ENCODE measurements at places on chromosomes 3 and 15.
A peak's percentile ranks its signal among the peaks of the same experiment; 100 is the strongest.

DNA sequence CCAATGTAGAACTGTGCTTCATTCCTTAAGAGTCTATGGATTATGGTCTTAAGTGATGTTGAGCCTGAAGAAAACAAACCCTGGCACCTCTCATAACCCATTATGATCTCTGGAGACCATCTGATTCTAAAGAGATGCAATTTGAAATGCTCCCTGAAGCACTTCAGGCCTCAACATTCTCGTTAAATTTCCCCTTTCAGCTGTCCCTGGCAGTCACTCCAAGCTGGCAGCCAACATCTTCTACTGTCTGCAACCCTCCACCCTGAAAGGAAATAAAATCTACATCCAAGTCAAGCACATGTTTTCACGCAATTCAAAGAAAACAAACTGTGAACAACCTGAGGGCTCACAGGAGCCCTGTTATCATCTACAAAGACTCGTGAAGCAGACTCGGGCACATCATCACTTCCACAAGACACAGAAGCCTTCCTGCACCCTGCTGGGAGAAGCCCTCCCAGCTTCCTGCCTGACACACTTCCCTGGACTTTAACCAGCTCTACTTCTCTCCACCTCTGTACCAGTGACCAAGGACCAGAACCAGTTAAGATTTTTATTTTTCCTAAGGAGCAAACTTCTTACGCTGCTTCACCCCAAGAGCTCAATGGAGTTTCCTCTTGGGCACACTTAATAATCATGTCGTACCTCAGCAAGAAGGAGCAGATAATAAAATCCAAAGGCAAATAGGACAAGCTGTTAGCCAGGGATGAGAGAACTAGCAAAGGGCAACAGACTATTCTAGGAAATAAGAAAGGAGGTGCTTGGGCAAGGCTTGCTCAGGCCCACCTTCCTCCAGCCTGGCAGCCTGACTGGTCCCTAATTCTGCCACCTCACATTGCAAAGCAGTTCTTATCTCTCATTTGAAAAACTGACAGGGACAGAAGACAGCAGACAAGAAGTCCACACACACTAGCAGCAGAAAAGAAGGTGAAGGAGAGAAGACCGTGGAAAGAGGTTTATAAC lies 67.1 kb downstream of the MAGI1 start:
- DNase-seq, result no peak
- no peaks in the 10 kb centered on the region for H3K4me1 ChIP-seq
- H3K27me3 ChIP-seq, result no peaks in the 10 kb centered on the region
- no peak overlapping the region for H3K4me3 ChIP-seq

- H3K27ac ChIP-seq, result no peak overlapping the region
- H3K4me1 ChIP-seq, result no peaks in the 10 kb centered on the region
- no peak for DNase-seq
Observed at GRCh38 chr15:45863881-45864580, 229.2 kb downstream of the SQOR start.

- no peak for DNase-seq
- H3K4me3 ChIP-seq, result no peak overlapping the region
- no peaks in the 10 kb centered on the region for H3K4me1 ChIP-seq
- no peaks in the 10 kb centered on the region for H3K36me3 ChIP-seq
- no peaks in the 10 kb centered on the region for H3K27me3 ChIP-seq
- no peak overlapping the region for H3K27ac ChIP-seq
Observed at GRCh38 chr15:87047203-87047965, 967.7 kb downstream of the AGBL1 start.

DNA sequence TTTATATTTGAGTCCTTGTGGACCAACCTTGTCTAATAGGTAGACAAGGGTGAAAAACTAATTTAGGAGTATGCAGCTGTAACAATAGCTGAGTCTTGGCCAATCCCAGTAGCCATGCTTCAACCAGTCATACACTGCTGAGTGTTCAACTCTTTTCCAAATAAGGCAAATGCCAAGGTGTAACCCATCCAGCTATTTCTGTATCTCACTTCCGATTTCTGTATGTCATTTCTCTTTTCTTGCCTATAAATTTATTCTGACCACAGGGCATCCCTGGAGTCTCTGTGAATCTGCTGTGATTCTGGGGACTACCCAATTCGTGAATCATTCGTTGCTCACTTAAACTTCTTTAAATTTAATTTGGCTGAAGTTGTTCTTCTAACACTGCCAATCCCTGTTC lies 93.2 kb downstream of the MAGI1 start:
- H3K36me3 ChIP-seq, result no peaks in the 10 kb centered on the region
- no peak overlapping the region for H3K4me3 ChIP-seq
- peak overlapping the region; percentile 11 for H3K27ac ChIP-seq
- H3K4me1 ChIP-seq, result peaks cover 9% of the 10 kb centered on the region
- no peak for DNase-seq
- no peaks in the 10 kb centered on the region for H3K27me3 ChIP-seq

DNA sequence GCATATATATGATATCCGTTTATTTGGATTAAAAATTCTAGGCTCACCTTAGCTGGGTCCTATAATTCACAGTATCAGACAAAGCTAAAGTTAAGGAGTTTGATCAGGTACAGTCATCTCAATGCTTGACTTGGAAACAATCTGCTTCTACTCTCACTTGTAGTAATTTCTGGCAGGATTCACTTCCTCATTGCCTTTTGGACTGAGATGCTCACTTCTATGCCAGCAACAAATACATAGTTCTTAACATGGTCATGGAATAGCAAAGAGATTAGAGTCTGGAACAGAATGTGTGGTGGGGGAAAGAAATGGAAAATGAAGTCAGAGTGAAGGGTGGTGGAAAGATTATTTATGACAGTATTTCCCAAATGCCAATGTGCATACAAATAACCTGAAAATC lies 693.6 kb downstream of the CADM2 start:
- H3K4me3 ChIP-seq, result no peak overlapping the region
- H3K27ac ChIP-seq, result no peak overlapping the region
- no peaks in the 10 kb centered on the region for H3K27me3 ChIP-seq
- no peaks in the 10 kb centered on the region for H3K36me3 ChIP-seq
- no peak for DNase-seq

DNA sequence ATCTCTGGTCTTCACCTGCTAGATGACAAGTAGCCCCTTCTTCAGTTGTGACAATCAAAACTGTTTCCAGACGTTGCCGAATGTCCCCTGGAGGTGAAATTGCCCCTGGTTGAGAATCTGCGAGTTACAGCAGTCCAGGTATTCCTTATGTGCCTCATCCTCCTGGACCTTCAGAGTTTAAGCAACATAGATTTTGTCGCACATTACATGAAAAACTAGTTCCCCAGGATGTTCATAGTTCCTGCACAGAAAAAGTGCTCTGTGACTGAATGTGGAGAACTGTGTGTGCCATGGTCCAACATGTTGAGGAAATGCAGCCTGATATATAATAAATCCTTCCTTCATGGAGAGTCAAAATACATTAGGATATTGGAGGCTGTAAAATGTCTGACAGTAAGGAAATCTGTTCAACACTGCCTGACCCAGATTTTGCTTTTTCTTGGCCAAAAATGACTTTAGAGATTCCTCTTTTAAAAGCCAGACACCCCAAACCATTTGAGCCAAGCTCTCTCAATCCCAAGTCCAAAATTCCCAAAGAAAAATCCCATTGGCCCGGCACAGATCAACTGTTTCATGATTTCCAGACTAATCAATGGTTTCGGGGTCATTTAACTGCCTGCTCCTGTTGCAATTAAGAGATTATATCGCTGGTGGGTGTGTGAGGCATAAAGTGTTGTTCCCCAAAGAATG lies 20.4 kb upstream of the SHC4 start:
- H3K36me3 ChIP-seq, result no peaks in the 10 kb centered on the region
- H3K27ac ChIP-seq, result no peak overlapping the region
- no peak overlapping the region for H3K4me3 ChIP-seq
- DNase-seq, result no peak
- H3K27me3 ChIP-seq, result no peaks in the 10 kb centered on the region

GRCh38 chr15:92569778-92570177 lies 85.8 kb downstream of the FAM174B start:
- DNase-seq, result no peak
- no peaks in the 10 kb centered on the region for H3K27me3 ChIP-seq

GRCh38 chr3:45976191-45977091 lies 19.2 kb downstream of the FYCO1 start:
- H3K4me3 ChIP-seq, result no peak overlapping the region
- H3K27me3 ChIP-seq, result no peaks in the 10 kb centered on the region
- H3K27ac ChIP-seq, result peak overlapping the region; percentile 65
- H3K4me1 ChIP-seq, result peaks cover 61% of the 10 kb centered on the region
- peaks cover 3% of the 10 kb centered on the region for H3K36me3 ChIP-seq

- DNase-seq, result no peak
- no peaks in the 10 kb centered on the region for H3K36me3 ChIP-seq
- H3K4me3 ChIP-seq, result no peak overlapping the region
- no peaks in the 10 kb centered on the region for H3K27me3 ChIP-seq
Observed at GRCh38 chr3:46551615-46552014, 14.5 kb downstream of the LRRC2 start.

- H3K27me3 ChIP-seq, result no peaks in the 10 kb centered on the region
- H3K4me3 ChIP-seq, result no peak overlapping the region
- H3K4me1 ChIP-seq, result peaks cover 12% of the 10 kb centered on the region
- no peak overlapping the region for H3K27ac ChIP-seq
Observed at GRCh38 chr15:32870240-32871033, 152.6 kb downstream of the GREM1 start.

- H3K4me3 ChIP-seq, result no peak overlapping the region
- H3K27me3 ChIP-seq, result no peaks in the 10 kb centered on the region
- H3K36me3 ChIP-seq, result no peaks in the 10 kb centered on the region
- H3K4me1 ChIP-seq, result no peaks in the 10 kb centered on the region
- DNase-seq, result no peak
Observed at GRCh38 chr3:146558781-146559180, 14.4 kb upstream of the PLSCR1 start.

DNA sequence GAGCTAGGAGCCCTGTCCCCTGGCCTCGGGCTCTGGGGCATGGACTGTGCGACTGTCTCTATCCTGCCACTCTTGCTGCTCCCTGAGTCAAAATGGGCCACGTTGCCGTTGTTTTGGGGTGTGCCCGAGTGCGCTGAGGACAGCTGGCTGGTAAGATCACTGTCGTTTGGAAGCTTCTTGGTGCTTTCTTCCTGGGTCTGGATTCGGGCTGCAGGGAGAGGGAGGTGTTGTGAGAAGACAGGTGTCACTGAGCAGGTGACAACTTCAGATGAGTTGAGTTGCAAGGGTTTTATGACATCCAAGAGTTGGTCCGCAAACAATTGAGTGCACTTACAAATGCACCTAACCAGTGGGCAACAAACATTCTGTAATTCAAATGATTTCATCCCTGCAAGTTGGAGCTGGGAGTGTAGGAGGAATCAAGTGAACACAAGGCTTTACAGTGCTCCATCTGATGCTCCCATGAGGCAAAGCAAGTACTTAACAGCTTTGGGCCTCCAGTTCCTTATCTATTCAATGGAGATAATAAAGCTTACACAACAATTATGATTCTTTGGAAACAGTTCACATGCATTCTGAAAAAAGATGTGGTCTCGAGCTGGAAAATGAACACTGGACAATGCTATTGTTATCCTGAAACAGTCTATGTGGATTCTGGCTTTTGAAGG lies 11.0 kb upstream of the STARD5 start:
- H3K36me3 ChIP-seq, result no peaks in the 10 kb centered on the region
- peak; percentile 72 for DNase-seq
- H3K4me1 ChIP-seq, result peaks cover 27% of the 10 kb centered on the region
- no peak overlapping the region for H3K27ac ChIP-seq
- no peak overlapping the region for H3K4me3 ChIP-seq

DNA sequence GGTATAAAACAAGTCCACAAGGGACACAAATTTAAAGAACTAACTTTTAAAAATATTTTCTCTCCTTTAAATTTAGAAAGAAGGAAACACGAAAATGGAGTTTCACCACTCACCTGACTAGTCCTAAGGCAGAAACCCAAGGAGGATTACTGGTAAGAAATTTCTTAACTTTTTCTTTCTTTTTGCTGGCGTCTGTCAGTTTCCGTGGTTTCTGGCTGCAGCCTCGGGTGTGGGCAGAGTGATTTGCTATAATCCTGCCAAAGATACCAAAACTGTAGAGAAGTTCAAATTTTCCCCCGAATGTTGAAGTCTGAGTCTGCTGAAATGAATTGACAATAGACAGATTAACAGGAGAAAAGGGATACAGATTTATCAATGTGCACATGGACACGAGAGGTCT lies 843.6 kb upstream of the ALCAM start:
- no peak for DNase-seq
- no peaks in the 10 kb centered on the region for H3K4me1 ChIP-seq
- H3K27me3 ChIP-seq, result no peaks in the 10 kb centered on the region
- no peaks in the 10 kb centered on the region for H3K36me3 ChIP-seq

DNA sequence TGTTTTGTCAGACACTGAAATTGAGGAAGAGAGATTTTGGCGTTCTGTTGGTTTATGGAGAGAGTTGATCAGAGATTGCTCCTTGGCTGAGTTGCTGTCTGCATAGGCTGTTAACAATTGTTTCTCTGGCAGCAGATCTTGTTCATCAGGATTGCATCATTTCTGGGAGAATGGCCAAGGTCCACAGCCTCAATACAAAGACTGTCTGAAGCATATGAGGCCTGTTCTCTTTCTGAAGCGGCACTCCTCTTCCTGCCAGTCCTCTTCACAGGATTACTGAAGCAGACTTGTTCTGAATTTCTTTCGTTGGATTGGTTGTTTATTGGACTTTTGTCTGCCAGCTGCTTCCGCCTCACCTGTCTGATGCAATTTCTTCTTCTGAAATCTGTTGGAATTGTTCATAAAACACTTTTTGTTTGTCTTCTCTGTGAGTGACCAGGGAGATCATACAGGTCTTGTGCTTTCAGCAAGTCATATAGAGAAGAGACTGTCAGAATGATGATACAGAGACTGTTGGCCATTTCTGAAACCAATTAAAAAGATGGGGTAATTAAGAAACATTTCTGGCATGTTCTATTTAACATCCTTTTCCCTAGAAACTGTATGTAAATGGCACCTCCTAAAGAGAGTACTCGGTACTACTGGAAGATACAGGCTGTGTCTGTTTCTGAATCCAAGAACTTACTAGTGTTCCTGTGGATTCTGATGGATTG lies 25.5 kb downstream of the SETD5 start:
- H3K27me3 ChIP-seq, result no peaks in the 10 kb centered on the region
- peaks cover 78% of the 10 kb centered on the region for H3K4me1 ChIP-seq
- H3K27ac ChIP-seq, result peak overlapping the region; percentile 70
- H3K36me3 ChIP-seq, result peaks cover 13% of the 10 kb centered on the region
- DNase-seq, result peak; percentile 90

- H3K4me3 ChIP-seq, result no peak overlapping the region
- DNase-seq, result no peak
- no peaks in the 10 kb centered on the region for H3K4me1 ChIP-seq
- no peaks in the 10 kb centered on the region for H3K36me3 ChIP-seq
- H3K27me3 ChIP-seq, result no peaks in the 10 kb centered on the region
Observed at GRCh38 chr3:47003056-47003410, 23.6 kb downstream of the NBEAL2 start.

GRCh38 chr15:40046721-40047414 lies 7.9 kb upstream of the SRP14 start:
- H3K4me3 ChIP-seq, result no peak overlapping the region
- no peaks in the 10 kb centered on the region for H3K27me3 ChIP-seq
- peak overlapping the region; percentile 43 for H3K27ac ChIP-seq
- H3K36me3 ChIP-seq, result no peaks in the 10 kb centered on the region
- peaks cover 50% of the 10 kb centered on the region for H3K4me1 ChIP-seq

GRCh38 chr3:175989161-175989560 lies 1130.0 kb downstream of the NAALADL2 start:
- H3K4me1 ChIP-seq, result no peaks in the 10 kb centered on the region
- no peaks in the 10 kb centered on the region for H3K27me3 ChIP-seq
- H3K36me3 ChIP-seq, result no peaks in the 10 kb centered on the region
- no peak overlapping the region for H3K27ac ChIP-seq
- DNase-seq, result no peak
- H3K4me3 ChIP-seq, result no peak overlapping the region

All from vagina (tissue), 2 donors.